Cortex of kidney (tissue), 1 donor: ENCODE measurements at places on chromosomes 1 and 21.

DNA sequence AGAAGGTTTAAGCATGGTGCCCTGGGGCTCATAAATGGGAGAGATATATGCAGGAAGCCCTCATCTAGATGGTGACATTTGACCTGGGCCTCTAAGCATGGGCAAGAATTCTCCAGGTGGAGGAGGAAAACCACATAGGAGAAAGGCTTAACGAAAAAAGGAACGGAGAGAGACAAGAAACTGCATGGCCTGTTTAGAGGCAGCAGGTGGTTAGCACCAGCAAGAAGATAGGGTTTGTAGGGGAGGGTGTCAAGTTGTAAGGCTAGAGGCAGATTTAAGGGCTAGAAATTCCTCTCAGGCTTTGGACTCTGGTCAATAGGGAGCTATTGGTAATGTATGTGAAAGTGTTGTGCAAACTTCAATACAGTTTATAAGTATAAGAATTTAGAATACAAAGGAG lies 8.2 kb upstream of the MAPKAPK2 start:
- no peak for DNase-seq

DNA sequence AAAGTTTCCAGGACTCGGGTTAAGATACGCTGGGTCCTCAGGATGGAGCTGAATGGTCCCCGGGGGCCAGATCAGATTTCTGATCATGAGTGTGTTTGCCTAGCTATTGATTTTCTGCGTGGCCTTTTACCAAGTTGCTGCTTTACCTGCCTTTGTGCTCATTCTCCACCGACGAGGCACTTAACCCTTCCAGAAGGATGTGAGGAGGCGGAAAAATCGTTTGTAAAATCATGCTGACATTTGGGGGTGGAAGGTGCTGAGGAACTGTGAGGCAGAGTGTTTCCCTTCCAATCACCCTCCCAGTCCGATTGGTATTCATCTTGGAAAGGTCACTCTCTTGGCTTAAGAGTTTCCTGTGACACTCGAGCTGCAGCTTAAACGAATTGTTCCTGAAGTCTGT lies 337.1 kb upstream of the KAZN start:
- no peak for DNase-seq

DNA sequence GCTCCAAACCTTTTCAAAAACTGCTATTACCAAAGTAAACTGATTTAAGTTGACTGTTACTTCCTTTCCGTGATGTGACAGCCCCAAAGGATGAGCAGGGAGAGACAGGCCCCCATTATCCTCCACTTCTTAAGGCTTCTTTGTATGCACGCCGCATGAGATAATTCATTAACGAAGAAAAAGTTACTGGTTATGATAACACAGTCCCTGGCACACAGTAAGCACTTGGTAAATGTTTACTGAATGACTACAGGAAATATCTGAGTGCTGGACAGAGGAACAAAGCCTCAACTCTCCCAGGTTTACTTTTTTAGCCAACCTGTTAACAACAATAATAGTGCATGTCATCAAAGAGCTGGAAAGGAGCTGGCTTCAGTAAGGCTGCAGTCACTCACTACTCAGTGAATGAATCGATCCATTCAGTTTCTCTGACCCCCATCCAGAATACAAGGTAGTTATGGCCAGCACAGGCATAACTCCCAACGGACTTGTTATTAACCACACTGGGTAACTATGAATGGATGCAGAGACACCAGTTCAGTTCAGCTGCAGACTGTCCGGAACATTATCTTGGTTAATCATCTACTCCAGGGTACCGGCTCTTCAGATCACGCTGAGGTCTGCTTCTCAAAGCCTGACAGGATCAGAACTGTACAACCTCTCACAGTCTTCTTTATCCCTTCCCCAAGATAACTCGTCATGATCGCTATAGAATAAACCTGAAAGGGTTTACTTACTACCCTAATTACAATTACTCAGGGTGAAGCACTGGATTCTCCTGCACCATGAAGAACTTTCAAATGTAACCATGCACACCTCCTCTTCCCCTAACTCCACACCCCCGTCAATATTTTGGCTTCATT lies 58.3 kb downstream of the TGFBR3 start:
- no peak for DNase-seq

GRCh38 chr1:5690291-5690690 lies 301.9 kb downstream of the NPHP4 start:
- no peak for DNase-seq

DNA sequence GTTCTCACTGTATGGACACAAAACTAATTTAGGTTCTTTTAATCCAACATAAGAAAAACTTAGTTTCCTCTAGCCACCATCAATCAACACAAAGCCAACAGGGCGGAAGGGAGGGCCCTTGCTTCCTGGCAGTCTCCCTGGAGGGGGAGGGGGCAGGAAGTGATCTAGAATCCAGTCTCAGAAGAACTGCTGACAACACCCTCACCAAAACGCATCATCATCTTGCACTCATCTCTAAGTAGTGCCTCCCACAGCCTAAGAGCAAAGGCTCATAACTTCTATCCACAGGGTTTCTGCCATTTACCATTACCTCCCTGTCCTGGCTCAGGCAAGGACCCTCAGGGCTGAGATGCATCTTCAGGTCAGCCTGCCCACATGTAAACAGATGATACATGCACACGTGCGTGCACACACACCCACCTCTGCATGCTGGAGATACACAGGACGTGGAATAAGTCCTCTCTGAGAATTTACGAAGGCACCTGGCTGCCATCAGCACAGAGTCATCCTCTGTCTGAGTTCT lies 20.5 kb downstream of the HIVEP3 start:
- no peak for DNase-seq
